Esophagus mucosa (tissue), 1 donor: ENCODE measurements at places on chromosomes 2 and 18. TPM values are rescaled to one million over a fixed set of nuclear protein-coding genes. Genes with fewer than 3 reads are reported as not detected.

Gene HOXD9
- total RNA-seq: 1.1 TPM

DNA sequence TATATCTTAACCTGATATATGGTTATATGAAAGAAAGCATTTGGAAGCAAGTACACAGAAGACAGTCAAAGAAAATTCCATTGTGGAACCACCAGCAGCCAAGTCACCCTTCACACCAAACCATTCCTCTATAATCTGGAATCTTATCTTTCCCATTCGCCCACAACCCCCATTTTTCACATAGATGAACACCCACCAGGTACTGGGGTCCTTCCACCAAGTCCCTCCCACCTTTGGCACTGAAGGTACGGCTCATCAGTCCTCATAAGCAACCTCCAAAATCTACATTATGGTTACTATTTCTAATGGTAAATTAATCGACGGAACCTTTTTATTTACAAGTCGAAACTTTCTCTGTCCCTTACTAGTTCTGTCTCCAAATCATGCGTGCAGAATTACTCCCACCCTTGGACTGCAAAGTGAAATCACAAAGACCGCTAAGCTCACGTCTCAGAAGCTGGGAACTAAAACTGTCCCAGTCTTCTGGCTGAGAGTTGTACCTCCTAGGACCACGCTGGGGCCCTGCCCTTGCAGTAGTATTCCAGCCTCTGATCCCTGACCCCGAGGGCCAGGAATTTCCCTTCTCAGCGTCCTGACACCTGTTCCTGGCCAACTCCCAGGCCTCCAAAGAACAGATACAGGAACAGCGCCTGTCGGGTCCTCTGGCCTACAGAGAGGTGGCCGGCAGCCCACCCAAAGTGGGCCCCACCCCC is 702 bp downstream of the OLA1 start:
- ATAC-seq: peak; percentile 1

GRCh38 chr2:50042771-50043170 is 888.5 kb upstream of the FSHR start:
- no peak for ATAC-seq

Gene ATAD2B
- total RNA-seq: 17.0 TPM

GRCh38 chr2:25218100-25218499 is 49.7 kb upstream of the POMC start:
- ATAC-seq: no peak

Gene ZNF521
- 3.3 TPM for total RNA-seq

GRCh38 chr2:105297216-105297615 is 32.3 kb downstream of the TGFBRAP1 start:
- no peak for ATAC-seq

Gene CWC22
- total RNA-seq: 11.1 TPM

Gene SCG2
- 0.12 TPM for total RNA-seq

DNA sequence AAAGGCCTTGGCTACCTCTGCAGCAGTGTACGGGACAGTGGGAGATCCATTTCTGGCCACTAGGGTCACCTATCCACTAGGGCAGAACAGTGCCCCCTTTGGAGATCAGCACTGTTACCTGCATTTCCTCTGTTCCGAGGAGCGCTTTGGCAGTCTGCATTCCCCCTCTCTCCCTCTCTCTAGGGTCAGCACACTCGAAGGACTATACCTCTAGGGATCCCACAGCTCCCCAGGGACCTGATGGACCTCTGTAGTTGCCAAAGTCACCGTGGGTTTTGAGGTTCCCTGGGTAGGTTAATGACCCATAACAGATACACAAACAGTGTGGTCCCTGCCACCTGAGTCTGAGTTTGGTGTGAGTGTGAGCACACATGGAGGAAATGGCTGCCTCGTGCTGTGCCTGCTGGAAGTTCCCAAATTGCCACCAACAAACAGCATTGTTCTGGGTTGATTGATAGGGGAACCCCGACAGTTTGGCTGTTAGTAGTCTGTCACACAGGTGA is 99.8 kb upstream of the VWC2L start:
- no peak for ATAC-seq

Gene ASPRV1
- 0.16 TPM for total RNA-seq

GRCh38 chr2:160561551-160562295 is 68.1 kb upstream of the RBMS1 start:
- peak; percentile 98 for ATAC-seq

GRCh38 chr18:78293540-78293939 is 686.1 kb upstream of the SALL3 start:
- no peak for ATAC-seq

DNA sequence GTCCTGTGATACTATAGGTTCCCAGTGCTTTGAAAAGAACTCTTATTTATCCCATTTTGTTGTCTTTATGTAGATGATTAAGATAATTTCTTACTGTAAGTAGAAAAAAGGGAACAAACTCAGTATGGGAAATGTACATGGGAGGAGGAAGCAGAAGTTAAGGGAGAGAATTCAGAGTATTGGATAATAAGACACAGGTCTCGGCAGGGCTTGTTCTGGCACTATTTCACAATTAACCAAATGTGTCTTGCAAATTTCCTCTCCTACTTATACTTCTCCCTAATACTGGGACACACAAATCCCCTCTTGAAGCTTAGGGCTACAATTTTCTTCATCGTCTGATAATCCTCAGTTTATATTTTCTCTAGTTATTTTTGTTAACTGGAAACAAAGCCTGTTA is 744.0 kb downstream of the ADCYAP1 start:
- no peak for ATAC-seq

Gene OR6B2
- total RNA-seq: not detected

Gene TLX2
- total RNA-seq: not detected

DNA sequence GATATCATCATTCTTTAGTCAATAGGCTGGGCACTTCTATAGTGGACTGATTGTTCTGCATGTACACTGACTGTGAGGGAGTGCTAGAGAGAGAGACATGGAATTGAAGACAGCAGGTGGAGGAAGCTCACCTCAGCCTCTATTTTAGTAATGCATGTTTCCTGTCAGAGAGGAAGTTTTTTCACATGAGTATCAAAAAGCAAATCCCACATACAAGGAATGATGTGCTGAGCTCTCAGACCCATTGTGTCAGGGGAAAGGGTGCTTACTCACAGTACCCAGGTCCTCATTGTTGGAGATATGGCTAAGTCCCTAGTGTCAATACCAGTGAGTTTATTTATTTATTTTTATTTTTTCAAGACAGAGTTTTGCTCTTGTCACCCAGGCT is 9.9 kb upstream of the CDK15 start:
- no peak for ATAC-seq

DNA sequence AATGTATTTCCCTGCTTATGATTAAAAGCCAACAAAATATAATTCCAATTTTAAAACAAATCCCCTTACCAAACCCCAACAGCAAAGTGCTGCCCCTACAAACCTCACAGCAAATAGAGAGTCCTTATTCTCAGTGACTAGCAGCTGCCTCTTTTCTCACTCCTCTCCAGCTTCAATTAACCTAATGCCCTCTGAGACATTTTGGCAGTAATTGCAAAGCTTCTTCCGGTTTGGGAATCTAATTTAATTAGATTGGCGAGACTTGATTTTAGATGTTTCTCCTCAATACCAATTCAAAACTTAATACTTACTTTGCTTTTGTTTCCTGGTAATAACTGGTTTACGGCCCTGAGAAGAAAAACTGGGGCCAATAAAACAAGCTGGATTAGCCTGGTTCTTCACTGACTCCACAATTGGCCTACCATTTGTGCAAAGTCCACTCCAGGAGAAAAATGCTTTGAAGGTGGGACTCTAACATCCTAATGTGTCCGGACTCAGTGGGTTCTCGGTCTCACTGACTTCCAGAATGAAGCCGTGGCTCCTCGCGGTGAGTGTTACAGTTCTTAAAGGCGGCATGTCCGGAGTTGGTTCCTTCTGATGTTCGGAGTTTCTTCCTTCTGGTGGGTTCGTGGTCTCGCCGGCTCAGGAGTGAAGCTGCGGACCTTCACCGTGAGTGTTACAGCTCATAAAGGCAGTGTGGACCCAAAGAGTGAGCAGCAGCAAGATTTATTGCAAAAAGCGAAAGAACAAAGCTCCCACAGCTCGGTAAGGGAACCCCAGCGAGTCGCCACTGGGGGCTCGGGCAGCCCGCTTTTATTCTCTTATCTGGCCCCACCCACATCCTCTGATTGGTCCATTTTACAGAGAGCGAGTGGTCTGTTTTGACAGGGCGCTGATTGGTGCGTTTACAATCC is 52.8 kb downstream of the SLC35F5 start:
- no peak for ATAC-seq

Gene NR4A2
- total RNA-seq: 3.1 TPM

Gene DYSF
- total RNA-seq: 3.4 TPM

GRCh38 chr2:68709421-68709911 is 25.1 kb upstream of the ARHGAP25 start:
- peak; percentile 77 for ATAC-seq

GRCh38 chr2:149648282-149649030 is 60.9 kb upstream of the MMADHC start:
- ATAC-seq: peak; percentile 52

- no peak for ATAC-seq
These were observed 557.7 kb upstream of the TNP1 start for GRCh38 chr2:217417536-217417935.

Gene HOXD8
- 0.88 TPM for total RNA-seq

Gene POTEC
- total RNA-seq: not detected

- peak; percentile 95 for ATAC-seq
These were observed 223.7 kb upstream of the TRIB2 start for GRCh38 chr2:12493031-12493513.

GRCh38 chr18:70041459-70042050 is 93.9 kb upstream of the CD226 start:
- ATAC-seq: no peak

Gene SRD5A2
- not detected for total RNA-seq

- ATAC-seq: no peak
These were observed 88.9 kb upstream of the TMEM200C start for GRCh38 chr18:5984245-5984644.

GRCh38 chr2:239054921-239055320 is 207.0 kb downstream of the TWIST2 start:
- ATAC-seq: no peak

DNA sequence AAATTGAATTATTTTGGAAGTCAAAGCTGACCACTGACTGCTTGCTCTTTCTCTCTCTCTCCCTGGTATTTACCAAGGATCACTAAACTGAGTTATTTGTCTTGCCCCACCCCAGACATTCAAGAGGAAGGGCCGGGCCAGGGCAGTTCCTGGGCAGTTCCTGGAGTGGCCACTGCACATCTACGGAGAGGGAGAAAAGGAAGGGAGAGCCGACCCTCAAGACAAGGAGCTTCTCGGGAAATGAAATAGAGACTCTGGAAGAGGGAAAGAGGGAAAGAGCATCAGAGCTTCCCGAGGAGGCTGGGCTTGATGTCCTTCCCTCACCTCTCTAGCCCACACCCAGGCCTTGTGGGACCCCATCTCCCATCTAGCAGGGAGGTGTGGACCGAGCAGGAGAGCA is 83.1 kb downstream of the SEPTIN10 start:
- ATAC-seq: no peak

- no peak for ATAC-seq
These were observed 1242.0 kb upstream of the ACVR2A start for GRCh38 chr2:146602856-146603255.

Gene LRATD1
- total RNA-seq: 74.7 TPM

GRCh38 chr2:27714851-27715291 is 51.2 kb downstream of the SLC4A1AP start:
- ATAC-seq: no peak

Gene ABCB11
- total RNA-seq: not detected

Gene CRYGC
- total RNA-seq: not detected

DNA sequence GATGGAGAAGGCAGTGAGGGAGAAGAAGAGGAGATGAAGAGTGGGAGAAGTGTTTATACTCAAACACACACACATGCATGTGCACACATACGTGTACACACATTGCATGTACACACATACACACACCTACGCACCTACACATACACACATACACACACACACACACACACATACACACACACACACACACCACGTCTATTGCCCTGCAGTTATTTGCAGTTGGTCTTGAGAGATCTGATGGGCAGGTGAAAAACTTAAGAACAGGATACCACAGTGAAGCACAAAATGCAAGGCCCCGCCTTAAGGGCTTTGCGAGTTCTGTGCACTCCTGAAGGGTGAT is 190.2 kb downstream of the MYCN start:
- ATAC-seq: no peak

DNA sequence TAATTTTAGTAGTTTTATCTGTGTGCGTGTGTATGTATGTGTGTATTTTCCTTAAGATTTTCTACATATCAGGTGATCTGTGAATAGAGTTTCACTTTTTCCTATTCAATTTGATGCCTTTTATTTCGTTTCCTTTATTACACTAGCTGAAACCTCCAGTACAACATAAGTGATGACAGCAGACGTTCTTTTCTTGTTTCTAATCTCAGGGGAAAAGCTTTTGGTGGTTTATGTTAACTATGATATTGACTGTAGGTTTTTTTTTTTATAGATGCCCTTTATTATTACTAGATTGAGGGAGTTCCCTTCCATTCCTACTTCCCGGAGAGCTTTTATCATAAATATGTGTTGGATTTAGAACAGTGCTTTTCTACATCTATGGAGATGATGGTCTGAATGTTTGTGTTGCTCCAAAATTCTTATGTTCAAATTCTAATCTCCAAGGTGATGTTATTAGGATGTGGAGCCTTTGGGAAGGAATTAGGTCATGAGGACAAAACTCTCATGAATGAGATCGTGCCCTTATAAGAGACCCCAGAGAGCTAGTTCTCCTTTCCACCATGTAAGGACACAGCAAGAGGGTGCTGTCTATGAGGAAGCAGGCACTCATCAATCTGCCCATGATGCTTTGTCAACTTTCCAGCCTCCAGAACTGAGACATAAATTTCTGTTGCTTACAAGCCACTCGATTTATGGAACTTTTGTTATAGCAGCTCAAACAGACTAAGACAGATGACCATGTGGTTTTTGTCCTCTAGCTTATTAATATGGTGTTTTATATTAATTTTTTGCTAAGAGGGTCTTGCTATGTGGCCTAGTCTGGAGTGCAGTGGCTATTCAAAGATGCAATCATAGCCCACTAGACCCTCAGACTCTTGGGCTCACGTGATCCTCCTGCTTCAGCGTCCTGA is 5.9 kb upstream of the RHBDD1 start:
- ATAC-seq: no peak

Gene ALPG
- total RNA-seq: not detected

- peak; percentile 45 for ATAC-seq
These were observed 9.6 kb downstream of the GDF7 start for GRCh38 chr2:20676353-20677215.

DNA sequence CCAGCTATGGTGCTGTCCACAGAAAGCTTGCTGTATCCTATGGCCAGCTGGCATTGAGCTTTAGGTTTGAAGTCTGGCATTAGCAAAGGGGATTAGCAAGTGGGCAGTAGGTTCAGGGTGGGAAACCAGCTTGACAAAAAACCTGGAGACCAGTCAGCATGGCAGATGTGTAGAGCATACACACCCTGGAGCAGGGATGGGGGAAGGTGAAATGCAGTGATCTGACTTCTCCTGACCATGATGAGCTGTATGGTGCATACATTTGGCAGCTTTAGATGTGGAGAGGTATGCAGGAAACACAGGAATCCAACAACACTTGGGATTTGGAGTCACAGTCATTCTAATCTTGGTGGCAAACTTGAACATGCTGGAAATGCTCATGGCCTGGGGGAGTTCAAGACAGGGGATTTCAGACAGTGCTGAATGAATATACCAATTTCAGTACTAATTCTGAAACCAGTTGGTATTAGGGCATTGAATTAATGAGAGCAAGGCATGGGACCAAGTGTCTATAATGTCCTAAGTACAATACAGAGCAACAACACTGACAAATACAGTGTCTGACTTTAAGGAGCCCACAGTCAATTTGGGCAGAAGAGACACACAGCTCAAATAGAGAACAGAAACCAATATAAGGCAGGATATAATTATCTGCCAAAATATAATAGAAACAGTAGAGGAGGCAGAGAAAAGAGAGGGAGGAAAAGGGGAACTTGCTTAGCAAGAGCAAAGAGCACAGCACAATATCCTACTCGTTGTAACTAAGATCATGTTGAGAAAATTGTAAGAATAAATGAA is 11.8 kb downstream of the ARHGAP15 start:
- peak; percentile 45 for ATAC-seq
